ENCODE measurements at places on chromosomes 13 and 19.

DNA sequence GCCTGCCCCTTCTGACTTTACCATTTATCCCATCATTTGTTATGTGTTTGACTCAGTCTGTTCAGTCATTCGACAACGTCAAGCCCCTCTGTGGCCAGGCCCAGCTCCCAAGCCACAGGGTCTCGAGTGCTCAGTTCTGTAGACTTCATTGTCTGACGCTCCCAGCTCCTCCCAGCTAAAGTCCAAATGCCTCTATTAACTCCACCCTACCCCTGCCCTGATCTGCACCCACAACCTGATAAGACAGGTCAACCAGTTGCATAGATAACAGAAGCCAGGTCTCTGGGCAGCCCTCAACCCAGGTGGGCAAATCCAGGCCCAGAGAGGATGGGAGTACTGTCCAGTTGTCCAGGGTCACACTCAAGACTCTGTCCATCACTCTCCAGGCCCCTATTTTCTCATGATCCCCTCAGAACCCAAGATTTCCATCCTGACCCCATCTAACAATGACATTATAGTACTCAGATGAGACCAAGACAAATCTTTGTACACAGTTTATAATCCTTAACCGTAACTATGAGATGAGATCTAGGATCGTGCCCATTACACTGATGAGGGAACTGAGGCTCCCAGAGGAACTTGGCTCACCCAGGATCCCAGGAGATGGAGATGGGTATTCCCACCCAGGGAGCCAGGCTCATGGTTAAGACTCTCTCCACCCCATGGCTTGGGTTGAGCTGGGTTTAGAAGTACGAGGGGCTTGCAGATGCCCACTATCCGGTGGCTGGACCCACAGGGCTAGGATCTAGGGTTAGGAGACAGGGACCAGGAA, 1.1 kb downstream of the TM6SF2 start:
- no peak for DNase-seq

GRCh38 chr13:43309311-43309710, 285.9 kb downstream of the DNAJC15 start:
- no peak for DNase-seq

- no peak for DNase-seq
These were observed 57.0 kb downstream of the PCDH20 start for GRCh38 chr13:61358599-61358998.

- peak; percentile 71 for DNase-seq
These were observed 1.2 kb downstream of the BLVRB start for GRCh38 chr19:40464059-40465024.

DNA sequence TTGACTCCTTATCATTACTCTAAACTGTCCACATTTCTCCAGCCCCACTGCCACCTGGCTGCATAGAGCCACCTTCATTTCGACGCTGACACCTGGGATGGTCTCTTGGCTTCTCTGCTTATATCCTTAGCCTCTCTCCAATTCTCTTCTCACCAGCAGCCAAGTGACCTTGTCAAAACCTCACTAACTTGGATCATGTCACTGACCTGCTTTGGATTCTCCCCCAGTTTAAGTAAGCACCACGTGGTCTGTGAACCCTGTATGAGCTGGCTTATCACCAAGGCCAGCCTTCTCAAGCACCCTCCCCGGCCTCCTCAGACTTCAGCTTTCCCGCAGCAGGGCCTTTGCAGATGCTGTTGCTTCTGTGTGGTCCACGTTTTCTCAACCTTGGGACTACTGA, 12.3 kb upstream of the GGACT start:
- DNase-seq: no peak

DNA sequence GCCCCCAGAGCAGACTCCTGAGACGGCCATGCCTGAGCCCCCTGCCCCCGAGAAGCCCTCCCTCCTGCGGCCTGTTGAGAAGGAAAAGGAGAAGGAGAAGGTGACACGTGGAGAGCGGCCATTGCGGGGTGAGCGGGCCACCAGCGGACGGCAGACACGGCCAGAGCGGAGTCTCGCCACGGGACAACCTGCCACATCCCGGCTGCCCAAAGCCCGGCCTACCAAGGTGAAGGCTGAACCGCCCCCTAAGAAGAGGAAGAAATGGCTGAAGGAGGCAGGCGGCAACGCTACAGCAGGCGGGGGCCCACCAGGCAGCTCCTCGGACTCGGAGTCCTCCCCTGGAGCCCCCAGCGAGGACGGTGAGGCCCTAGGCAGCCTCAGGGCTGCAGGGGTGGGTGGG, 24.1 kb downstream of the RRAS start:
- no peak for DNase-seq

DNA sequence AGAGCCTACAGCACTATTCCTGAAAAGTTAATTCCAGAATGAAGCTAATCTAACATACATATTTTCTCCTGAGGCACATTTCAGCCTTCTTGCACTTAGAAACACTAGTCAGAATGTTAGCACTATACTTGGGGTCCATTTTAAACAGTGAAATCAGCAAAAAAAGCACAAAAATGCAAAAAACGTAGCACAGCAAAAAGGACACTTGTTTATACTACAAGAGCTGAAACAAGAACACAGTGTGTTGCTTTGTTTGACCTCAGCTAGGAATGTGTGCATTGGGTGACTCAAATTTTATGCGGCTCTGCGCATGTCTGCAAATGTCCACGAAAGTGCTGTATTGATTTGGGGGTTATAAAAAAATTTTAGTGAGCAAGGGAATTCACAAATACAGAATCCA, 226.2 kb downstream of the KCNRG start:
- no peak for DNase-seq

- no peak for DNase-seq
These were observed 3.5 kb upstream of the SLC1A5 start for GRCh38 chr19:46791944-46792343.

DNA sequence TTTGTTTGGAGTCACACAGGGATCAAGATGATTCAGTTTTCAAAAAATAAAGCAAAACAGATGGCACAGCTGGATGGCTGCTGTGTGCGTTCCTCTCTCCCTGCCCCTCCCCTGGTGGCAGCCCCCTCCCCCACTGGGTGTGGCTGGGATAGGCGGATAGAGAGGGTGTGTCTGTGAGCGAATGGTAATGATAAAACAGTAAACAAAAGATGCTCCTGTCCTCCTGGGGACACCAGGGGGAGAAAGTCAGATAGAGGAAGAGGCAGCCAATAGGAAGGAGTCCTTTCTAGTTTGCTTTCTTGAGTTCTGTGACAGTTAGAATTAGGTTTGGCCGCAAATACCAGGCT, 6.5 kb downstream of the TMEM255B start:
- no peak for DNase-seq

- DNase-seq: no peak
These were observed 30.8 kb downstream of the DNAJC3 start for GRCh38 chr13:95707442-95708390.

- DNase-seq: peak; percentile 89
These were observed 1.0 kb upstream of the DBP start for GRCh38 chr19:48637948-48638830.

DNA sequence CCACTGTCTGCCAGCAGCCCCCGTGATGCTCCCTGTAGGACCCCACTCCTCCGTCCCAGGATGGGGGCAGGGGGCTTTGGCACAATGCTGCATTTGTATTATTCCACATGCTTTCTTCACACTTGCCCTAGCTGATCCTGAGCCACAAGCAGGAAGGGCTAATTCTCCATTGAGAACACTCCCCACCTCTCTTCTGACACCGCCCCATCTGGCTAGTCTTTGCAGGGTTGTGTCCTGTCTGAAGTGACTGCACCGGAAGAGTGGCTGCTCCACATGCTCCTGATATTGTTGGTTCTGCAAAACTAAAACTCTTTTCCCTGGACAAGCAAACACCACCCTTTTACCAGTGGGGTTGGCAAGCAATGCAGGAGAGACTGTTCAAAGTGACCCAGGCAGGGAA, 18.0 kb downstream of the ZNF574 start:
- DNase-seq: no peak

DNA sequence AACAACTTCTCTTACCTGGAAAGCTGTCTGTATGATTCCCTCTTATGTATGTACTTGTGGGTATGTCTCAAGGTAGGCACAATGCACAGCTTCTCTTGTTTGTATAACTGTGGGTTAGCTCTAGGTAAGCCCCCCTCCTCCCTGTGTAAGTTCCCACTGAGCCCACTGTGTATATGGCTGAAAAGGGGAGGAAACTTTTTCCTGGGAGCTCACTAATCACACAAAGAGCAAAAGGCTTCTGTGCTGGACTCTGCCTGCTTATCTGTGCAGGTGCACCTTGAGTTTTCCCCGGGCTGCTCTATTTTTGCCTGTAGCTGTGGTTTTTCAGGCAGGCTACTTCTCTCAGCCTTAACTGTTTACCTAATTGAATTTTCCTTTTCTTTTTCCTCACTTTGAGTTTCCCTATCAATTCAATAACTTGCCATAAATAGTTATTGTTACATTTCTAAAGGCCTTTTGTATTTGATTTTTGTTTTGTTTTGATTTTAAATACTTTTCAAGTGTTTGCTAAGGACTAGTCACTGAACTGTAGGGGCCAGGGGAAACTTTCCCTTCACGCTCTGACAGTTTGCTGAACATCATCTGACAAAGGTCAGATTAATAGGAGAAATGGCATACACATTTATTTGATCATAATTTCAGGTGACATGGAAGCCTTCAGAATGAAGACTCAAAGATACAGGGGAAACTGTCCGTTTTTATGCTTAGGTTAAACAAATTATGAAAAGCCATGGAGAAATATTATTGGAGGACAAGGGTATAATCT, 423.5 kb upstream of the ATXN8OS start:
- no peak for DNase-seq

DNA sequence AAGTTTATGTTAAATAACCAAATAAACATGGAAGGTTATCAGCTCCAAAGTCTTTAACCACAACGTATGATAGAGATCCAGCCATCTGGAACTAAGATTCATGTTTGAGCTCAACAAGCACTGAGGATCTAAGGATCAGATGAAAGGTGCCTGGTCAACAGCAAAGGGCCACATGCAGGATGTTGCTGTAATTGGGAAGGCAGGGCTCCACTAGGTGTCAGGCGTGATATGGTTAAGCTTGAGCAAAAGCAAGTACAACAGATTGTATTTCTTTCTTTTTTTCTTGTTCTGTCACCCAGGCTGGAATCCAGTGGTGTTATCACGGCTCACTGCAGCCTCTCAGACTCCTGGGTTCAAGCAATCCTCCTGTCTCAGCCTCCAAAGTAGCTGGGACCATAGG, 12.0 kb downstream of the EBPL start:
- no peak for DNase-seq

- DNase-seq: no peak
These were observed 36.8 kb upstream of the CYP2S1 start for GRCh38 chr19:41156207-41156606.

- no peak for DNase-seq
These were observed at the start of gene ARHGAP45 for GRCh38 chr19:1066748-1067340. TSS of gene ARHGAP45 (plus strand) at chr19:1067167. CDS start at chr19:1067406, 239 bp downstream.

GRCh38 chr13:36998624-36999041, 507 bp downstream of the ALG5 start:
- peak; percentile 3 for DNase-seq

GRCh38 chr13:103067751-103068555, 1.7 kb upstream of the SLC10A2 start:
- no peak for DNase-seq

DNA sequence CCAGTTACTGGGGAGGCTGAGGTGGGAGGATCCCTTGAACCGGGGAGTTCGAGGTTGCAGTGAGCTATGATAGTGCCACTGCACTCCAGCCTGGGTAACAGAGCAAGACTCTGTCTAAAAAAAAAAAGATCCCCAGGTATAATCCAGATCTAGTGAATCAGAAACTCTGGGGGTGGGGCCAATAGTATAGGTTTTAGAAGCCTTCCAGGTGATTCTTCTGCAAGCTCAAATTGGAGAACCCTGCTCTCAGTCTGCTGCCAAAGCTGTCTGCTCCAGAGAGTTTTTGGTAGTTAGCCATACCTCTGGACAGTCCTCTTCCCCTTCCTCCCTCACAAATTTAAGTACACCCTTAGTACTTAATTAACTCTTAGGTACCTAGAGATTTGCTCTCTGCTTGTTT, 28.0 kb downstream of the SERP2 start:
- no peak for DNase-seq

- DNase-seq: no peak
These were observed 578.1 kb upstream of the MIR17HG start for GRCh38 chr13:90769387-90769786.

GRCh38 chr13:99383946-99384345, 76.7 kb upstream of the GPR183 start:
- DNase-seq: no peak

DNA sequence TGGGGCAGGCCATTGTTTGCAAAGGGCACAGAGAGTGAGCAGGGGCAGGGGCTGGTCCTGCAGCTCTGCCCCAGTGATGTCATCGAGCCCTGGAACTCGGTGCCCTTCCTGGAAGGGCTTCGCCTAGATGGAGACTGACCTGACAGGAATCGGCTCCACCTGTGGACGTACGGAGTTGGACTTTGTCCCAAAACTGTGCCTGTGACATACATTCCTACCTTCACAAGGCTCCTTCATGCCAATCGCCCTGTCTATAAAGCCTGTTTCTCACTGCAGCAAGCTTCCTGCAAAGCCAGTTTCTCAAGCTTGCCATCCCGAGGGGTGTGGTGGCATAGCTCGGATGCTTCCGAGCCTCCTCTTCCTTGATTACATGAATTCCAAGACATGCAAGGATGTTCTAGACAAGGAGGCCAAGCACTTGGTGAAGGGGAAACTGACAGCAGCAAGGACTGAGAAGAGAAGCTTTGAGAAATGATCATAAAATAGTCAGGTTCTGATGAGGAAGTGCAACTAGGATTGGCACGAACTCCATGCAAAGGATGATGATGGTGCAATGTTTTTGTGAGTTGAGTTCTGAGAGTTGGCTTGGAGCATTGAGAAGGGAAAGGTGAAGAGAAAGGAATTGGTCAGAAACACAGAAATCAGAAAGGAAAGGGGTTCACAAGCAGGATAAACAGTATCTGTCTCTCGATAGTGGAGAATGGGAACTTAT, 73.6 kb upstream of the STK24 start:
- no peak for DNase-seq

DNA sequence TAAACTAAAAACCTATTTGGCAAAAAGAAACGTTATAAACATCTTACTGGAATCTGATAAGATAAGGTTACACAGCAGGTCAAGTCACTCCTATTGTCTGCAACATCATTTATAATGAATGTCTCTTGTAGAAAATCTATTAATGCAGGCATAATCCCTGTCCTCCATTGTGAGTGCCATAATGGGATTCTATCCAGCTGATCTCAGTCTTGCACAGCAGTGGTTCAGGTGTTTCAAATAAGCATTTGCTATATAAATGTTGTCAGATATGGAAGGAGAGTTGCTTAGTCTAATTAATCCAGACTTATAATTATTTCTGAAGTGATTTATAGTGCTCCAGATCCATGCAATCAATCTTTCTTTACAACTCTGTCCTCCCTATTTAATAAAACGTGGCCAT, 186.5 kb upstream of the ATXN8OS start:
- DNase-seq: no peak

DNA sequence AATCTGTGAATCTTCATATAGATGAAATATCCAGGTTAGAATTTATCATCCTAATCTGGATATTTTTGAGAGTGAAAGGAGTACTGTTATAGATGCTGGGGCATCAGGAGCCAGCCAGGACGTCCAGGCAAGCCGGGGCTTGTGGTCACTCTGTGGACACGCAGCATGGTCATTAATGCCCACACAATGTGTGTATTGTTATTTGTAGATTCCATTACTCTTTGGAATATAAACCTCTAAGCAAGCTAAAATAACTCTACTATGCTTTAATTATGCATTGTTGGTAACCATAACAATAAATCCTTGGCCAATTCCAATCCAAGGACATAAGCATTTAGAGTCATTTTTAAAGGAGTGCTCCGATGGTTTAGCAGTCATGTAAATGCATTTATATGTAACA, 137.9 kb downstream of the TM9SF2 start:
- DNase-seq: no peak

Data from occipital lobe (tissue), 3 donors.